ENCODE measurements at places on chromosomes 6 and 20.
A peak's percentile ranks its signal among the peaks of the same experiment; 100 is the strongest.

DNA sequence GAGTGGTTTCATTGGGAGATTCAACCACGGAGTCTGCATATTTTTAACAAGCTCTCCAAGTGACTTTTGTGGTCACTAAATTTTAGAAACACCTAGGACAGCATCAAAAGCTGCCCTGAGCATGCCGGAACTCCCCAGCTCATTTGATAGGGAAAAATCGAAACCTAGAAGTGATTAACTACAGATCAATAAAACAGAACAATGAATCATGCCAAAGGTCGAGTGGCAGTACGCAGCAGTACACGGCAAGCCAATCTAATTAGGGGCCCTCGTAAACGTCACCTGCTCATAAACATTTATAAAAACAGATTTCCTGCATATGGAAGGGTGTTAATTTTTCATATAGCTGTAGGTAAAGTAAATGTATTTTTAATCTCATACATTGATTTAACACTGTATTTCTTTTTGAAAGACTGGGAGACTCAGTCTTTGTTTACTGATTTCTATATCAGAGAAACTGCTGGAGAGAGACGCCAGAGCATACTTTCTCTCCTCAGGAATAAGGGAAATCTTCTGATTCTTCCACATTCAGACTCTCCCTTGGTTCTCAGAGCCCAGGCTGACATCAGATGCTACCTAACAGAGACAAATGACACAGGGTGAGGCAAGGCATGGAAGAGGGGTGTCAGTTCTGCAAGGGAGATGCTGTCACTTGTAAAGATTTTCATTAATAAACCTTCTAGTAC, 232.5 kb downstream of the PTPRT start:
- DNase-seq, result no peak
- H3K27ac ChIP-seq, result no peak overlapping the region
- H3K4me1 ChIP-seq, result no peaks in the 10 kb centered on the region

DNA sequence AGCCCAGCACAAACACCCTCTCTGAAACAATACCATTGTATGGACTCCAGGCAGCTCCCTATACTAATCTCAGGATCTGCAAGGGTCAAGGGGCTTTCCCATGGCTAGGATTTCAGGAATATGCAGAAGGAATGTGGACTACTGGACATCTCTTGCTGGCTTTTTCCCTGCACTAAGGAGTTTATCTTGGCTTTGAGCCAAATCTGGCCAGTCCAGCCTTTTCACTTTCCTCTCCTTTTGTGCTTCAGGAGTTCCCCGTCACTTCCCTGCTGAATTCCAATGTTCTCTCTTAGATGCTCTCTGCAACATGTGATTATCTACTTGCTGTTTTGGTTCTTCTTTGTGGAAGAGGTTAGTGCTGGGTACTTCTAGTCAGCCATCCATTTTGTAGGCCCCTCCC, 568.2 kb downstream of the HDGFL1 start:
- no peaks in the 10 kb centered on the region for H3K36me3 ChIP-seq
- no peaks in the 10 kb centered on the region for H3K27me3 ChIP-seq
- H3K4me3 ChIP-seq, result no peak overlapping the region
- H3K4me1 ChIP-seq, result no peaks in the 10 kb centered on the region
- no peak for DNase-seq
- no peak overlapping the region for H3K27ac ChIP-seq

- H3K27ac ChIP-seq, result peak overlapping the region; percentile 21
- no peak for DNase-seq
- H3K27me3 ChIP-seq, result peaks cover 64% of the 10 kb centered on the region
- peak overlapping the region; percentile 77 for H3K4me3 ChIP-seq
These were observed 41.6 kb upstream of the FOXP4 start for GRCh38 chr6:41504466-41505121.

- H3K36me3 ChIP-seq, result no peaks in the 10 kb centered on the region
- peak overlapping the region; percentile 75 for H3K4me3 ChIP-seq
- no peak overlapping the region for H3K27ac ChIP-seq
- peak; percentile 48 for DNase-seq
These were observed 394 bp downstream of the AKAP12 start for GRCh38 chr6:151240036-151240685.

DNA sequence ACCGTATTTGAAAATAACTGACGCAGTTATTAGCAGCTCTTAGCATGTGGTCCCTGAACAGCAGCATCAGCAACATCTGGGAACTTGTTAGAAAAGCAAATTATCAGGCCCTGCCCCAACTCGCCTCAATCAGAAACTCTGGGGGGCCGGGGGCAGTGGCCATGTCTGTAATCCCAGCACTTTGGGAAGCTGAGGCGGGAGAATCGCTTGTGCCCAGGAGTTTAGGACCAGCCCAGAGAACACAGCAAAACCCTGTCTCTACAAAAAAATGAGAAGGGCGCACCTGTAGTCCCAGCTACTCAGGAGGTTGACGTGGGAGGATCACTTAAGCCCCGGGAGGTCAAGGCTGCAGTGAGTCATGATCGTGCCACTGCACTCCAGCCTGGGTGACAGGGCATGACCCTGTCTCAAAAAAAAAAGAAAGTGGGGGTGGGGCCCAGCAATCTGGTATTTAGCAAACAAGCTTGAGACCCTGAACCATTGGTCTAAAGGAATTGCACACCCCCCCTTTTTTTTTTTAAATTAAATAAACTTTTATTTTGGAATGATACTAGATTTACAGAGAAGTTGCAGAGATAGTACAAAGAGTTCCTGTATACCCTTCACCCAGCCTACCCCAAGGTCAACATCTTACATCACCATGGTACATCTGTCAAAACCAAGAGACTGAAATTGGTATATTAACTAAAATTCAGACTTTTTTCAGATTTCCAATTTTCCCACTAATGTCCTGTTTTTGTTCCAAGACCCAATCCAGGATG, 6.7 kb downstream of the SRXN1 start:
- no peak for DNase-seq
- peaks cover 15% of the 10 kb centered on the region for H3K27me3 ChIP-seq
- H3K27ac ChIP-seq, result no peak overlapping the region

DNA sequence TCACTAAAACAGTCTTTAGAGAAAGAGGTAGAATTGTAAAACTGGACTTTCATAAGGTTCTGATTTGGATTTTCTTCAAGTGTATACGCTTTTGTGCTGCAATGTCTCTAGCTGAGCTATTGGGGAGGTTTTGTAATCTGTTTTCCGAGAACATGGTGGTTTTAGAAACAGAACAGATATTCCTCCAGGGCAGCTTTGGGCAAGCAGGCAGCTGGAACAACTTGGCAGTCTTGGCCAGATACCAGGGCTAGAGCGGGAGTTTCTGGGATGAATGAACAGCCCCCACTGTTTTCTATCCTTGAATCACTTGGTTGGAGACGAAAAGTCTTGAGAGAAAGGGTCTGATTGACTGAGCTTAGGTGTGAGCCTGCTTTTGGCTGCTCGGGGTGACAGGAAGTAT, 17.1 kb upstream of the ARMC2 start:
- H3K4me1 ChIP-seq, result peaks cover 2% of the 10 kb centered on the region
- H3K27ac ChIP-seq, result no peak overlapping the region
- no peaks in the 10 kb centered on the region for H3K36me3 ChIP-seq
- H3K4me3 ChIP-seq, result no peak overlapping the region
- no peak for DNase-seq

GRCh38 chr6:43743682-43744381, 26.2 kb upstream of the VEGFA start:
- H3K4me1 ChIP-seq, result no peaks in the 10 kb centered on the region
- no peak for DNase-seq
- no peaks in the 10 kb centered on the region for H3K36me3 ChIP-seq
- no peak overlapping the region for H3K27ac ChIP-seq
- no peak overlapping the region for H3K4me3 ChIP-seq
- H3K27me3 ChIP-seq, result no peaks in the 10 kb centered on the region

DNA sequence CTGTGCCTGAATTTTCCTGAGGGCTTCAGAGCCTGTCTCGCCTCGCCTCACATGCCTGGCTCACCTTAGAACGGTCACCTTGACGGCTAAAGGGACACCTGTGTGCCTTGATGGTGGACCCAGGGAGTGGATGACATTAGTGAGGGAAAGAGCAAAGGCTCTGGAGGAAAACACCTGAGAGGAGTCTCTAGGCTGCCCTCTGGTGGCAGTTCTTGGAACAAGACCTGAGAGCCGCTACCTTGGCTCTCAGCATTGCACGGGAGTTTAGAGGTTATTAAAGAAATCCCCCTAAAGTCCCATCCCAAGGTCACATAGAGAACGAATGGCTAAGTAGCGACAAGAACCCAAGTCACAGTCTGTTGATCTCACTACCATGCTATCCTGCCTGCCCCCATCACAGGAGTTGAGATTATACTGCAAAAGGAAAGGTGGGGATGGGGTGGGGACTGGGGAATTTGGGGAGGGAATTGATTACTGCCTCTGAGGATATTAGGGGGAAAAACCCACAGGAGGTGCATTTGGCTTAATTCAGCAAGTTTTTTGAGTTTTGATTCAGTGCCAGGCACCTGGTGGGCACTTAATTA, 7.9 kb upstream of the CDSN start:
- no peak overlapping the region for H3K4me3 ChIP-seq
- no peaks in the 10 kb centered on the region for H3K36me3 ChIP-seq
- peaks cover 5% of the 10 kb centered on the region for H3K4me1 ChIP-seq
- peaks cover 2% of the 10 kb centered on the region for H3K27me3 ChIP-seq
- peak; percentile 81 for DNase-seq

- H3K4me3 ChIP-seq, result no peak overlapping the region
- H3K27me3 ChIP-seq, result no peaks in the 10 kb centered on the region
- H3K27ac ChIP-seq, result no peak overlapping the region
- no peaks in the 10 kb centered on the region for H3K36me3 ChIP-seq
- no peaks in the 10 kb centered on the region for H3K4me1 ChIP-seq
- DNase-seq, result no peak
These were observed 49.2 kb downstream of the SMPDL3A start for GRCh38 chr6:122838060-122838780.

DNA sequence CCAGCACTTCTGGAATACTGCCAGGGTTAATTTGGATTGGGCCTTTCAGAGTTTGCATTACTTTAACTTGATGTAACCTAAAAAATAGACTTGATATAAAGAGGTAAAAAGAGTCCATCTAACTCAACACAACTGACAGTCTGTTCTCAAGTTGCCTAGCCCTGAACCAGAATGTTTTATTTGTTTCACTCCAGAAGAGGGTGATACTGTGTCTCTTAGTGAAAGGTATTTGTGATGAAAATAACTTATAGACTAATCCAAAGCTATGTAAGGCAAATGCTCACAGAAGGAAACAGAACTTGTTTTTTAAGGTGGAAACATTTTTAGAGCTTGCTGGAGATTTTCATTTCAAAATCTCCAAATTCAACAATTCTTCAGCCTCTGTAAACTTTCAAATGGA, 469.1 kb upstream of the RUNX2 start:
- H3K27ac ChIP-seq, result no peak overlapping the region
- peaks cover 14% of the 10 kb centered on the region for H3K36me3 ChIP-seq

GRCh38 chr6:126446248-126446647, 106.3 kb downstream of the CENPW start:
- no peak for DNase-seq
- H3K36me3 ChIP-seq, result no peaks in the 10 kb centered on the region
- no peak overlapping the region for H3K27ac ChIP-seq
- no peak overlapping the region for H3K4me3 ChIP-seq
- H3K4me1 ChIP-seq, result no peaks in the 10 kb centered on the region
- no peaks in the 10 kb centered on the region for H3K27me3 ChIP-seq

- no peaks in the 10 kb centered on the region for H3K4me1 ChIP-seq
- H3K27me3 ChIP-seq, result no peaks in the 10 kb centered on the region
- H3K36me3 ChIP-seq, result no peaks in the 10 kb centered on the region
- no peak overlapping the region for H3K27ac ChIP-seq
These were observed 73.8 kb upstream of the MANEA start for GRCh38 chr6:95503568-95503967.

- H3K27ac ChIP-seq, result no peak overlapping the region
- no peak for DNase-seq
These were observed 7.4 kb upstream of the FGD2 start for GRCh38 chr6:36997811-36998722.

DNA sequence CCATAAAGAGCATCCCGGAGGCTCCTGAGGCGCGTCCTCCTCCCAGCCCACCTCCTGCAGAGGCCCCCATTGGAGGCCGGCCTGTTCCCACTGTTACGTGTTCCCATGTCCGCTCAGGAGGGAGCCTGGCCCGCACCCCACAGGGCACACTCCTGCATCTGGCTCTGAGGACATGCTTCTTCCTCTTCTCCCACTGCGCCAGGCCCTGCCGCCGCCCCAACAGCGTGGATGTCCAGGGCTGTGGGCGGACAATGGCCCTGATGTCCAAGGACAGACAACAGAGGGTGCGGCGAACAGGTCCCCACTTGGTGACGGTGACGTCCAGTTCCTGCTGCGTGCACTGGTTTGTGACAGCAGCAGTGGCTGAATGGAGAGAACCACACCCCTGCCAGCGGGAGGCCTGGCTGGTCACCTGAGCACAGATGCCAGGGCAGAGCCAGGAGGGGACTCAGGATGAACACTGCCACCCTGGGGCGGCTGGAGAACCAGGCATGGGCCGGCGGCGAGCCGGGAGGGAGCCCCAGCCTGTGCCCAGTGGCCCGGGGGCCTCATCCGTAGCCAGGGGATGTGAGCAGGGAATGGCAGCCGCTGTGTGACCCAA, 26.6 kb downstream of the FRMD1 start:
- H3K4me1 ChIP-seq, result no peaks in the 10 kb centered on the region
- DNase-seq, result no peak
- no peak overlapping the region for H3K27ac ChIP-seq
- no peaks in the 10 kb centered on the region for H3K27me3 ChIP-seq
- no peaks in the 10 kb centered on the region for H3K36me3 ChIP-seq

DNA sequence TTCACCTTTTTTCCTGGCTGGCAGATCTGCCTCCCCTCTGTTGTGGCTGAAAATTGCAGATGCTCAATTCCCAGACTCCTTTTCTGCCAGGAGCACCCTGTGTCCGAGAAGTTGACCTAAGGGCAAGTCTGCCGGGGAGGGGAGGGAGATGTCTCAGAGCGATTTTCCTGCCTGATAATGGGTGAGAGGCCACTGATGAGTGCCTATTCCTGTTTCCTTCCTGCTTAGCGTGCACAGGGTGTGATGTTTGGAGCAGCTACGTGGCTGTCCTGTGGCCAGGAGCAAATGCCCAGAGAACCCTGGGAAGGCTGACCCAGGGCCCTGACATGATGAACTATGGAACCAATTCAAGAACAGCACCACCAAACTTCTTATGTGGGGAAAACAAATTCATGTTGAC, 22.5 kb downstream of the SOX4 start:
- no peak for DNase-seq
- peaks cover 3% of the 10 kb centered on the region for H3K4me1 ChIP-seq
- H3K4me3 ChIP-seq, result no peak overlapping the region

GRCh38 chr6:138037009-138037504, 70.2 kb downstream of the PERP start:
- H3K4me3 ChIP-seq, result no peak overlapping the region
- no peak overlapping the region for H3K27ac ChIP-seq
- no peaks in the 10 kb centered on the region for H3K36me3 ChIP-seq
- DNase-seq, result no peak
- H3K4me1 ChIP-seq, result no peaks in the 10 kb centered on the region
- peaks cover 5% of the 10 kb centered on the region for H3K27me3 ChIP-seq

- H3K4me1 ChIP-seq, result peaks cover 23% of the 10 kb centered on the region
- peaks cover 26% of the 10 kb centered on the region for H3K36me3 ChIP-seq
- peak overlapping the region; percentile 95 for H3K27ac ChIP-seq
- no peak for DNase-seq
- peak overlapping the region; percentile 97 for H3K4me3 ChIP-seq
These were observed 483 bp downstream of the SMIM26 start for GRCh38 chr20:18567739-18568091.

Data from activated naive CD8-positive, alpha-beta T cell treated with anti-CD3 and anti-CD28 coated beads, Interleukin-2, amount 50 U/mL, for 24 hours (primary cell).